ENCODE measurements at places on chromosomes 11 and 22.

- no peak for DNase-seq
Observed at GRCh38 chr11:93689240-93689639, 27.8 kb downstream of the CEP295 start.

DNA sequence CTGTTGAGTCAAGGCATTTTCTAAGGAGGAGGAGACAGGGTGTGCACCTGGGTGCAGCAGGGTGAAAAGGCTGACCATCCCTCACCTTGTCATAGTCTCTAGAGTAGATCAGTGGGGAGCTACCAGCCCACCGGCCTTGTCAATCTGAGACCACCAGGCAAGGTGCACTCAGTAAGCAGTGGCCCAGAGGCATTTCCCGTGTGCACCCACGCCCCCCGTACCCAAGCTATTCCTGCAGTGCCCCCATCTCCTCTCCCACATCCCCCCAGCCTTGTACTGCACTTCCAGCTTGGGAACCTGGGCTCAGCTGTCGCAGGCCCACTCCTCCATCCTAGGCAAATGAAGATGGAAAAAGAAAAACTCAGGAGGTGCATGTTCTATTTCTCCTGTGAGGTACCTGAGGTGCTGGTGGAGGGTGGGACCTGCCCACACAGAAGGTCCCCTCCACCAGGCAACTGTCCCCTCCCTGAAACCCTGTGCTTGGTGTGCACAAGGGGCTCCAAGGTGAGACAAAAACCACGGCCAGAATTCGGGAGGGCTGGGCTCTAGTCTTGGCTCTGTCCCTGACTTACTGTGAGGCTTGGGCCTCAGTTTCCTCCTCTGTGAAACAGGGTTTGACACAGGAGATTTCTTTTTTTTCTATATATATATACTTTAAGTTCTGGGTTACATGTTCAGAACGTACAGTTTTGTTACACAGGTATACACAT, 8.4 kb downstream of the P2RY2 start:
- DNase-seq = no peak

DNA sequence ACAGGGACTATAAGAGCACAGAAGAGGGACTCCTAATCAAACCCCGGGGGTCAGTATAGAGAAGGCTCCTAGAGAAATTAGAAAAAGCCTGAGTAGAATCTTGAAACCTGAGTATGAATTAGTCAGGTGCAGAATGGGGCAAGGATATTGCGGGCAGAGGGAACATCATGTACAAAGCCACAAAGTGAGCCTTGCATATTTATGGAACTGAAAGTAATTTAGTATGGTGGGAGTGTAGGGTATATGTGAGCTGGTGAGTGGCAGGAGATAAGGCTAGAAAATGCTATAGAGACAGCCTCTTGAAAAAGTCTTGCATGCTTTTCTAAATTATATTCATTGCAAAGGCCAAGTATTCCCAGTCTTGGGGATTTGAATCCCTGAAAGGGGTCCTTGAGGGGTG, 93.7 kb downstream of the STIM1 start:
- DNase-seq = no peak

- DNase-seq = no peak
Observed at GRCh38 chr11:46003572-46003971, 81.1 kb downstream of the LARGE2 start.

DNA sequence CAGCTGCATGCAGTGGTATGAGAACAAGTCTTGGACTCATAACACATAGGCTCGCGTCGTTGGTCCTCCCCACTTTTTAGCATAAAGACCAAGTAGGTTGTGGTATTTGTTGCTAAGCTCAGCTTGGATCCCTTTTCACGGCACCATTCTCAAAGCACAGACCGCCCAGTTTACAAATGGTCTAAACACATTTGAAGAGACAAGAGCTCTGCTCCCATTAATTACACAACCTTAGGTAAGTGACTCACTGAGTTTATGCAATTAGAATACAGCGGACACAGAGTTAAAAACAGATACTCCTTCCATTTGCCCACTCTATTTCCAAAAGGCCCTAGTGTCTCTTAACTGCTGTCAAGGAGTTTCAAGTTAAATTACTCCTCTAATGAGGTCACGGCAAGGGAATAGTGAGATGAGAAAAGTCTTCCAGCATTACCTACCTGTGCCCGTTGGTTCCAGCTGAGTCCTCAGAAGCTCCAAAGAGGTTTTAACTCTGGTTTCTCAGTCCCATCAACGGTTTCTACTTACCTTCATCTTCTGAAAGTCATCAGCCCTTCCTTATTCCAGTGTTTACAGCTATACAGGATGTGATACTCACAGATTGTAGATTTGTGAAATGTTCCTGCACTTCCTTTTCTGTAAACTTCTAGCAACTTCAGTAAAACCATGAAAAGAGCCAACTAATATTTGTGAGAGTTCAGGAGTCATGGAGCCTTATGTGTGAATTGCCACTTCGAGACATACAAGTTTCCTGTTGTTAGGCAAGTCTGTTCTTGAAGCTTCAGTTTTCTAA, at the start of gene MS4A6A:
MS4A6A (minus strand) TSS at position 543 of the 790 bp plus-strand sequence. CDS start 1,356 bp downstream, outside the sequence.
- no peak for DNase-seq

- no peak for DNase-seq
Observed at GRCh38 chr22:28856095-28856455, 27.3 kb upstream of the ZNRF3 start.

DNA sequence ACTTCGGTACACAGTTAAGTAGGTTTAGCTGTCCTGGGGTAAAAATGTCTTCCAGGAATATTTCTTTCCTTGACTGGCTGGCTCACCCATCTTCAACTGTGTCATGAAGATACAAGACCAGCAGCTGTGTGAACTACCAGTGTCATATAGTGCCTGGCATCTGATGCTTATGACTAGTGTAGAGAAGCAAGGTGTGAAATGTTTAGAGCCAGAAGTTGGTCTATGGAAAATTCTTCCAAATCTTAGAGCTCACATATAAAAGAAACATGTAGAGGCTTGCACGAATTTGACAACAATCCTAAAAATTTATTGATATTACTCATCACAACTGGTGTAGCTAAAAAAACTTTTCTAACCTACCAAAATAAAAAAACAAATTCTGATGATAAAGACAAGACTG, 54.4 kb downstream of the ARL14EP start:
- no peak for DNase-seq

DNA sequence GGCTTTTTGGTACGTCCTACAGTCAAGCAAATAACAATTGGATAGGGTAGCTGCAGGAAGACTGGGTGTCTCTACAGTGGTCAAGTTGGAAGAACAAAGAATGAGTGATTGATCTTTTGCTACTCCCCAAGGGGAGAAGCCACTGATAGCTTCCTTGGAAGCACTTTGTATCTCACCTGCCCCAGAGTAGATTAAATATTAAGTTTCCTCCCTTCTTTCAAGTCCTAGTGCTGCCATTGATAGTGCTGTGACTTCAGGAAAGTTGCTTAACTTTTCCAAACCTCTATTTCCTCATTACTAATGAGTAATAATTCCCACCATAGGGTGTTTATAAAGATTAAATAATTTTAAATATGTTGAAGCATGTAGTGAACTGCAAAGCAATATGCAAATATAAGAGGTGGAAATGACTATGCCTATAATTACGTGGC, 35.6 kb upstream of the EHF start:
- DNase-seq = no peak

GRCh38 chr11:131866535-131867400, 496.4 kb downstream of the NTM start:
- DNase-seq = no peak

- no peak for DNase-seq
Observed at GRCh38 chr11:121611242-121611641, 158.5 kb upstream of the SORL1-AS1 start.

DNA sequence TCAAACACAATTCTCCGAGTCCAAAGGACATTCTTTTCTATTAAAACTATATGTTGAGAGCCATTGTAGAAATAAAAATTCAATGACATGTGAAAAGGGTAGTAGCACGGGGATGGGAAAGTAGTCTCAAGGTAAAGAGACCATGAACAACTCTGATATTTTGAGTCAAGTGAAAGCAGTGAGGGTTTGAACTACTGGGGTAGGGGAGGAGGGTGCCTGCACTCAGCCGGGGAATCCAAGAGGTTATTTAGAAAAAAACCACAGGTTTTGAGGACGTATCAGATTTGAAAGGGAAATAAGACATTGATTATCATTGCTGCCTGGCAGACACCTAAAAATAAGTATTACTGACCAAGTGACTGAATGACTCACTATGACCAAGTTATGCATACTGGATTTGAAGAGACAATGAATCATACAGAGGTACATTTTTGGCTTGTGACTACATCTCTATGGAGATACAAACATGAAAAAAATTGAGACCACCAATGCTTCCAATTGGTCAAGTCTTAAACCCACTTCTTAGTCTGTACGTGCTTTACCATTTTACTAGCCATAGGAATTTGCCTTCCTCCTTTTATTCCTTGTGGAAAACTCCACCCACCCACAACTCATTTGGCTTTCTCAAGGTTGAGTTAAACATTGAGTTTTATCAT, 2.2 kb upstream of the OR52H1 start:
- no peak for DNase-seq

- no peak for DNase-seq
Observed at GRCh38 chr11:61541598-61541997, 33.0 kb downstream of the LRRC10B start.

- DNase-seq = no peak
Observed at GRCh38 chr22:23452231-23453010, 127.7 kb downstream of the IGLL1 start.

DNA sequence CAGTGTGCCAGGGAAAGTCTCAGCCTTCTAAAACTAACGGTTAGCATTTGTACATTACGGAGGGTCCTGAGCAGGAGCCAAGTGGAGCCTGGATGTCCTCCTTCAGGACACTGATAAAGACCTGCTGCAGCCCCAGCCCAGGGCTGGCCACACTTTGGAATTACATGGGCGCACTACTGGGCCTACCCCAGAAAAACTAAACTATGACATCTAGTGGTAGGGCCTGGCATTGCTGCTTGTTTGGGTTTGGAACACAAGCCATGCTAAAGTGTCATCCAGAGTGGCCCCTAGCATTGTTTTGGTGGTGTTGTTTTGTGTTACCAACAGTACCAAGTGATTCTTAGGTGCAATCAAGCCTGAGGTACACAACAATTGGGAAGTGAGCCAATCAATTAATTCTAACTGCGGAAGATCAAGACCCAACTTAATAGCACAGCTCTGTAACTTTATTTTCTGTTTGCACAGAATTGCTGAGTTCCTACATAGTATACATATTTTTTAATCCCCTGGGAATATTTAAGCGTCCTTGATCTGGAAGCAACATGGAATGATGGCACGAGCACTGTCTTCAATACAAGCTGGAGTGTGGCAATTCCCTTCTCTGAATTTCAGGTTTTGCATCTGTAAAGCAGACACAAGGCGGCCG, 340.7 kb downstream of the LARGE1 start:
- no peak for DNase-seq

DNA sequence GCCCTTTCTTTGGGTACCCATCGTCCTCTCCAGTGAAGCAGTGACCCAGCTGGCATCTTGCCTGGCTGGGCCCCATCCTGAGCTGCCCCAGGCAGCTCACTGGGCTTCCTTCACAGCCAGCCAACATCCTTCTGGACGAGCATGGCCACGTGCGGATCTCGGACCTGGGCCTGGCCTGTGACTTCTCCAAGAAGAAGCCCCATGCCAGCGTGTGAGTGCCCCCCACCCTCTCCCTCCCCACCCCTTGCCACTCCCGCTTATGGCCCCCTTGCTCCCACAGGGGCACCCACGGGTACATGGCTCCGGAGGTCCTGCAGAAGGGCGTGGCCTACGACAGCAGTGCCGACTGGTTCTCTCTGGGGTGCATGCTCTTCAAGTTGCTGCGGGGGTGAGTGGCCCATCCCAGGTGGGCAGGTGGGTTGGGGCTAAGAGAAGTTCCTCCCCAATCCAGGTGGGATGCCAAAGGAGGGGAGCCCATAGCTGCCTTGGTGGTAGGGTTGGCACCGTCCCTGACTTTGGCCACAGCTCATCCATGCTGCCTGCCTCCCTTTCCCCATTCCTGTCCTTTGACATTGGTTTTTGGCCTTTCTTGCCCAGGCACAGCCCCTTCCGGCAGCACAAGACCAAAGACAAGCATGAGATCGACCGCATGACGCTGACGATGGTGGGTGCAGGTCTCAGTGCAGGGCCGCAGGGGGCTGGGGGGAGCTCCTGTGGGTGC, 6.8 kb upstream of the ANKRD13D start:
- DNase-seq = no peak

DNA sequence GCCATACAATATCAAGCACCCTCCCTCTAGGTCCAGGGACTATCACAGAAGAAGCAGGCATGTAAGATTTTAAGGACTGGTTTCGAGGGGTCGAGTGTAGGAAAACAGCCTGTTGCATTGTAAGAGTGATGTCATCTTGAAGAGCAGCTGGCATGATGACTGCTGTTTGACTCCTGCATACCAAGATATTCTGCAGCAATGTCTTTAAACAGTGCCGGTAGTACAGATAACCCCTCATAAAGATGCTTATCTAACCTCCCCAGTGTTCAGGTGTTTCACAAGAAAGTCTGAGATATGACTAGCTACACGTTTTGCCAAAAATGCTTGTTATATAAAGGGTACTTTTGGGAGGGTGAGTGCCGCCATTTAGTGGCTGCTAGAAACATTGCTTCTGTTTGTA, 12.0 kb downstream of the FAM111A start:
- DNase-seq = no peak

DNA sequence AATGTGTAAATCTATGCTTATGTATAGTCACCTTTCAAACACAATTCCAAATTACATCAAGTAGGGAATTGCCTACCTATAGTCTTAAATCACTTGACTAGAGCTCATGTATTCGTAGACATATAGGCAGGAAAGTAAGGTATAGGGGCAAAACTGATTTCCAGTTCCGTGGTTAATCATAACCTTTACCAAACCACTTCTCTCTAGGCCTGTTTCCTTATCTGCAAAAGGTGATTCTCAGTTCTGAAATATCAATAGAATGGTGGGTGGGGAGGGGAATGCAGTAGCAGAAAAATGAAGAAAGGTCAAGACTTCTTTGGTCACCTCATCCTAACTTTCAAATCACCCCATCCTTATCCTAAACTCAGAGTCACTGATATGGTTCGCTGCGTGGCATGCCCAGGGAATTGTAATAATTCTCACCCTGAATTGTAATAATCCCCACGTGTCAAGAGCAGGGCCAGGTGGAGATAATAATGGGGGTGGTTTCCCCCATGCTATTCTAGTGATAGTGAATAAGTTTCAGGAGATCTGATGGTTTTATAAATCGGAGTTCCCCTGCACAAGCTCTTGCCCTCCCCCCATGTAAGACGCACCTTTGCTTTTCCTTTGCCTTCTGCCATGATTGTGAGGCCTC, 1.9 kb upstream of the ANO5 start:
- no peak for DNase-seq

DNA sequence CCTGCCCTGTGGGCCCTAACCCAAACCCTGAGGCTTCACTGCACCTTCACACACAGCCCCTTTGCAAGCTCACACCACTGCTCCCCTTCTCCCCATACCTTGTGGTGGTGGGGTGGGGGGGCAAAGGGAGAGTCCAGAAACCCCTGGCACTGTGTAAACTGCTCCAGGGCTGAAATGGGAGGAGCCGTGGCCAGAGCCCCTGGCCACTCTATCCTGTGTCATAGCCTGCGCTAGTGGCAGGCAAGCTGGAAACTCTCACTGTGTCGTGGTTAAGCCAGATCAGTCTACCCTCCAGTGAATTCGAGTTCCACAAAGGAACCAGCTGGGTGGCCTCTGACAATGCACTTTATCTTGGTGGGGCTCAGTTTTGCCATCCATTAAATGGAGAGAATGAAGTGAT, 8.4 kb upstream of the SYT13 start:
- DNase-seq = no peak
